ENCODE measurements at places on chromosomes 4 and X.

- DNase-seq = no peak
Observed at GRCh38 chr4:5370286-5370685, 319.0 kb downstream of the STK32B start.

DNA sequence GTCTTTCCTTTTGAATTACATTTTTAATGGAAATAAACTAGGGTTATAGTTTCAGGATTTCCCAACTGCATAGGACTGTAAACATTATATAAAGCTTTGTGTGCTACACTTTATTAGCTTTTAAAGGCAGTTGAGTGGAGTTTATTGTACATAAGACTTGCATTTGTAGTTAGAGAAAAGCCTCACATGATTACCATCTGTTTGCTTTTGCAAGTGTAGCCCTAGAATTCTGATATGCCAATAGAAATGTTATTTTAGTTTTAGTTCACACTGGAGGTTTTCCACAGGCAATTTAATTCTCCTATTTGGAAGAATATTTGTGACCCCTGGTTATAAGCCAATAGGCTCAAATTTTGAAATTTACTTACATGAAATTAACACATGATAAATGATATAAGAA, 41.3 kb upstream of the ANK2 start:
- DNase-seq = no peak

GRCh38 chr4:64581422-64581821, 172.2 kb upstream of the TECRL start:
- no peak for DNase-seq

GRCh38 chr4:70841951-70842350, 2.3 kb upstream of the GRSF1 start:
- DNase-seq = no peak

GRCh38 chr4:122963216-122963615, 40.8 kb upstream of the NUDT6 start:
- peak; percentile 4 for DNase-seq

DNA sequence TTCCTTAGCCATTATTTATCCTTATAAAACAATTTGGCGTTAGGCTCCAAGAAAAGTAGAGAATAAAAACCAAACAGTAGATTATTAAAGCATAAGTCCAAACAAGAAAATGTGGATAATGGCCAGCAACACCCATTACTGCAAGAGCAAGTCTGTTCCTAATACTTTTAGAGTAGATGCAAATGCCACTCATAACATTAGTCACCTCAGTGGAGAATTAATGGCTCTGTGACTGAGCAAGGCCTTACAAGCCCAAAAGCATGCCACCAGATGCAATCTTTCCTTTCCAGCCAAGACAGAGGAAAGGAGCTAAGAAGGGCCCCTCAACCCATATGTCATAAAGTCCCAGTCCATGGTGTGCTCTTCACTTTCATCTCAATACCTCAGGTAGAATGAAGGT, 373.8 kb downstream of the OPHN1 start:
- no peak for DNase-seq

- DNase-seq = peak; percentile 39
Observed at GRCh38 chrX:38975368-38975942, 174.2 kb downstream of the MID1IP1 start.

DNA sequence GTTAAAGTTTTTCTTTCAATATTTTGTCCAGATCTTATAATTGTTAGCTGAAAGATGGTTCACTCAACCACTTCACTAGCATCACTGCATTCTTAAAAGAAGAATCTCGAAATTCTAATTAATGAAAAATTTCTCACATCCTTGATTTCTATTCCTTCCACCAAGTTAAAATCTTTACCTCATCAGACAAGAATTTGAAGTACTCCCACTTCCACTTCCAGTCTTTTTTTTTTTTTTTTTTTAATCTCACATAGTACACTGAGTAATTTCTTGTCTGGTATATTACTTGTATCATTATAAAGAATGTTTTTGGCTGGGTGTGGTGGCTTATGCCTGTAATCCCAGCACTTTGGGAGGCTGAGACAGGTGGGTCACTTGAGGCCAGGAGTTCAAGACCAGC, 73.2 kb downstream of the FBXW7 start:
- DNase-seq = no peak

DNA sequence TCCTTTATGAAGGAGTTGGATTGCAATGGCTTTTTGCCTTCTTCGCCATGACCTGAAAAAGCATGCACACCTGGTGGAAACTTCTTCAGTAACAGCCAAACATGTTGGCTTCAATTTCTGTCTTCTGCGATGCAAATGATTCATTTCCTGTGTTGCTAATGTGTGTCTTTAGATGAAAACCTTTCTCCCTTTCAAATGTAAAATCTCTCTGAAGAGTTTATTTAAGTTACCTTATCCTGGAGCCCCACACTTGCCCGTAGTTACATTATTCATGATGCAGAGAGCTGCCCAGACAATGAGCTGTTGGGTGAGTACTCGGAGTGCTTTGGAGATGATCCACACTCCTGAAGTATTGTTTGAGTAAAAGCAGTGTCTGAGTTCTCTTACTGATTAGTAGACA, 1100.9 kb downstream of the RPA4 start:
- no peak for DNase-seq

GRCh38 chrX:39728852-39729598, 368.7 kb downstream of the BCOR start:
- peak; percentile 58 for DNase-seq

DNA sequence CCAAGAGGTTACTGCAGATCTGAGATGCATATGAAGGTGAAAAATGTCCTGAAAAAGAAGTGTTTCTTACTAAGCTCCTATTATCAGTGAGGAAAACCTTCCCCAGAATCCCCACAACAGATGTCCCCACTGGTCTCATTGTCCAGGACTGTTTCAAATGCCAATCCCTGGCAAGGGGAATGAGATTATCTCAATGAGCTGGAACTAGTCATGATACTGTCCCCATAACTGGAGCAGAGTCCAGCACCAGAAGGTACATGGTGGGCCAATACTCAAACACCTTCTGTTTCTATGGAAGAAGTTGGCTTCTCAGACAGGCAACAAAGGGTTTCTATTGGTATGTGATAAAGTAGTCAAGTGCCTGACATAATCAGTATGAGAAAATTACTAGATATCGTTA, 221.1 kb upstream of the TLL1 start:
- DNase-seq = no peak

DNA sequence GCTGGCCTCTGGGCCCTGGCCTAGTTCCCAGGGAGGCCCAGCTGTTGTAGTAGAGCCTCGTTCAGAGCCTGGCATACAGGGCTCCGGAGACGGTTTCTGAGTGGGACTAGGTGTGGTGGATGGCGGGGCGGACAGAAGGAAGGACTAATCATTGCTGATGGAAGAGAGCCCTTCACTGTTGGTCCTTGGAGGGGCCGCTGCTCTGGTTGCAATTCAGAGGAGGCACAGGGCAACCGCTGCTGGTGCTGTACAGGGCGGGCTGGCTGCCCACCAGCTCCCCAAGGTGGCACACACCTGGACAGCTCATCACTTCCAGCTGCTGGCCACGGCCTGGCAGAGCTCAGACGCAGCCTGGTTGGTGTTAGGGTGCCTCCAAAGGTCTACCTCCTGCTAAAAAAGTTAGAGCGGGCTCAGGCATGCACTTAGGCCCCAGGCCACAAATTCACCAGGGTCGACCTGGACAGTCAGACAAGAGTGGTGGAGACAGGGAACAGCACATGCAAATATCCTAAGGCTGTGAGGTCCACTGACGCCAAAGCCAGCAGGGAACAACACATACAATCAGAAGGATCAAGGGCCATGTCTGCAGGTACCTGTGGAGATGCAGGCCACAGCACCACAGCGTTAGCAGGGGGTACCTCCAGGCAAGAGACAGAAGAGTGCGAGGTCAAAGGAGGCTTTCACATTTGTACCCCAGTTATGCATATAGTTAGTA, 7.5 kb upstream of the RNF4 start:
- DNase-seq = no peak

- no peak for DNase-seq
Observed at GRCh38 chrX:96564595-96564994, 120.0 kb upstream of the DIAPH2 start.

DNA sequence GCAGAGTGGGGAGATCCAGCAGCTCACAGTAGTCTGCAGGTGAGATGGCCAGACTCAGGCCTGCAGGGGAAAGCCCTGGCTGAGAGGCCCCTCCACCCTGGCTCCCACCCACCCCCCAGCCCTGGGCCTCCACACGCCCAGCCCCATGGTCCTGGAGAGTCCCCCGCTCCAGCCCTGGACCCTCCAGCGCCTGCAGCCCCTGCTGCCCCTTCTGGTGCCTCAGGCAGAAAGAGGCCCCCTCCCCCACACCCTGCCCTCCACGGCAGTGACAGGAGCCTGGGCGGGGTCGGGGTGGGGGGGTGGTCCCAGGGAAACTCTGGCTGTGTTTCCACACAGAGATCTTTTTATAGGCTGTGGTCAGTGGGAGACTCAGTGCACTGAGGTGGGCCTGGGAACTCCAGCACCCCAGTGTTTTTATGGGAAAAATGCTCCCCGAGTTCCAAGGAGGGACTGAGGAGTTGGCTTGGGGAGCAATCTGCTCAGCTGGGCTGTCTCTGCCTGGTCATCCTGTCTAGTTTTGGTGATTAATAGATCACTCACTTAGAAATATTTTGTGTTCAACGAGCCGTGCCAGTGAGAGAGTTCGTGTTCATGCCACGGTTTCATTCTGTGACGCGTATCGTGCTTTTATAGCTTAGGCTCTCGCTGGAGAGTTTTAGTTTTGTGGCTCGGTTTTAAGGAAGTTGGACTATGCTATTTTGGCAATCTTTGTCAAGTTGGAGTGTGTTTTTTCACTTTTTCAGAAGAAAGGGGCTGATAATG, 53.1 kb upstream of the HGFAC start:
- DNase-seq = peak; percentile 70

- DNase-seq = no peak
Observed at GRCh38 chr4:84905646-84906045, 60.8 kb downstream of the WDFY3 start.

- no peak for DNase-seq
Observed at GRCh38 chrX:151711787-151712186, 4.0 kb upstream of the FATE1 start.

- no peak for DNase-seq
Observed at GRCh38 chr4:103422467-103423219, 224.5 kb upstream of the CENPE start.

GRCh38 chr4:106628586-106629267, 260.1 kb upstream of the GIMD1 start:
- DNase-seq = no peak

- DNase-seq = no peak
Observed at GRCh38 chr4:21535898-21536297, 412.7 kb downstream of the KCNIP4 start.

DNA sequence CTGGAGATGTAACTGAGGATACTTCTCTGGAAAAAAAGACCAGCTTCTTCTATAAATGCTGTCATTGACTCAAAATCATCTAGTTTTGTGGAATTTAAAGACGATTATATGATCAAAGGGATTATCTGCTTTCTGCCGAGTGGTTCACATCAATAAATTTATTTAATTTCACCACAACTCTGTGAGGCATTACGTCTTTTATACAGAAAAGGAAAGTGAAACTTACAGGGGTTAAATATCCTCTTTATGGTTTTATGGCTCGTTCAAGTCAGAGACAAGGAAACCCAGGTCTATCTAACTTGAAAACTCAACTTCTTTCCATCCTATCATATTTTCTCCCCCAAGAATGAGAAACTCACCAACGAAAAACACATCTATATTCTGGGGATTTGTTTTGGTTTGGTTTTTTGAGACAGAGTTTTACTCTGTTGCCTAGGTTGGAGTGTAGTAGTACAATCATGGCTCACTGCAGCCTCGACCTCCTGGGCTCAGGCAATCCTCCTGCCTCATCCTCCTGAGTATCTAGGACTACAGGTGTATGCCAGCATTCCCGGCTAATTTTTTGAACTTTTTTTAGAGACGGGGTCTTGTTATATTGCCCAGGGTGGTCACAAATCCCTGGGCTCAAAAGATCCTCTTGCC, 377.9 kb upstream of the EMCN start:
- DNase-seq = peak; percentile 24

DNA sequence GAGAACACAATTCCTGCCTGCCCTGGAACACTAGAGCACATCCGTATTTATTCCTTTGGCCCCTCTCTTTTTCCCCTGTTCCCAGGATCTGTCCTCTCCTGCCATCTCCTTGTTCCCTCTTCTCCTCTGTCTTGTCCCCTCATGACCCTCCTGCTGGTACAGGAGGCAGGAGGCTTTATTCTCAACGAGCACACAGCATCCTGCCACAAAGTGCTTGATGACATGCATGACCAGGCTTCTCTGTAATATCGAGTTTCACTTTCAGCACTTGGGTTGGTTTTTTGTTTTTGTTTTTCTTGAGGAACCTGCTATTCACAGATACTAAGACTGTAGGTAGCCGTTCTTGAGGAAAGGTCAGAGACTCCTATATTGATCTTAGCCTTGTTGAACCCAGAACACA, 35.3 kb downstream of the NALF2 start:
- no peak for DNase-seq

DNA sequence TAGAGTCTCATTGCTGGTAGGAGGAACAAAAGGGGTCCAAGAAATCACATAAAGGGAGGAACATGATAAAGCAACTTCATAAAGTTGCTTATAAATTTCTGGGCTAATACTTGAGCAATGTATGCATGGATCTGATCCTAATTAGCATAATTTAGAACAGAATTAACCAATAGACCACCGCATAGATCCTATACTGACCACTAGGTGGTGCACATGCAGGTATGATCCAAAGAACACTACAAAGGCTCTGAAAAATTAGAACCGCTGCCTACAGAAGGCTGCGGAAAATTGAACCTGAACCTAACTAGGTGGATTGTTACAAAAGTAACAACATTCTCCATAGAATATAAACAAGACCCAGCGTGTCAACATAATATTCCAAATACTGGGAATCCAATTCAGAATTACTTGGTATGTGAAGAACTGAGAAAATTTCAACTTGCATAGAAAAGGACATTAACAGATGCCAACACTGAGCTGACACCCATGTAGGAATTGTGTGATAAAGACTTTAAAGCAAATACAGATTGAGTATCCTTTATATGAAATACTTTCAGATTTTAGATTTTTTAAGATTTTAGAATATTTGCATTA, 23.3 kb downstream of the BRCC3 start:
- DNase-seq = peak; percentile 68

DNA sequence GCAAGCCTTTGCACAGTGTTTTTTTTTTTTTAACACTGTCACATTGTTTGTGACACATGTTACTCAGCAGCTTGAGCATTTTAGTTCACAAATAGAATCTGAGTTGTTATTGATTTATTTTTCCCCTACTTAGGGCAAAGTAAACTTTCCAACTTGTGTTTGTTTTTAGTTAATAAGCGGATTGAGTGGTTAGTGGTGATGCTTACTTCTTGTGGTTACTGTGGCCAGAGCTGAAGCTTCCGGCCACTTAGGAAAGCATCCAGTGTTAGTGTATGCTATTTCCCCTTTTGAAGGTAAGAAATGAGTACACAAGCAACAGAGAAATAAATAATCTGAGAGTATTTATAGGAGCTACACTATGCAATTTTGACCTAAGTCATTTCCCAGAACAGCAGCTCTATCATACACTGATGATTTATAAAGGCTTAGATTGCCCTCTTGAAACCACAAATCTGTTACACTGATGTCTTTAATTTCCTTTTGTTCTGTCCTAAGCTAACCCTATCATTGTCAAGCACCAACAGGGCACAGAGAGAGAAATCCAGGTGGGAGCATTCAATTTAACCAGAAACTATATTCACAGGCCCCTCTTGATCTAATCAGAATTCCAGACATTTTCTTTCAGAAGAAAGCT, 2464.6 kb downstream of the PCDH7 start:
- DNase-seq = peak; percentile 38

All from hematopoietic multipotent progenitor cell treated with erythropoietin and hydrocortisone succinate and interleukin-3 and kit ligand, for 4 days (in vitro differentiated cells).